ENCODE measurements at places on chromosomes 6 and 20. TPM values are rescaled to one million over a fixed set of nuclear protein-coding genes. Genes with fewer than 3 reads are reported as not detected.

The HDGFL1 gene
- not detected for polyA plus RNA-seq

The PDE10A gene
- polyA plus RNA-seq: 8.9 TPM

The PLCB1 gene
- polyA plus RNA-seq: 16.4 TPM

The AGPAT4 gene
- 10.0 TPM for polyA plus RNA-seq

The HLA-DPB1 gene
- polyA plus RNA-seq: 1.6 TPM

The SLC17A9 gene
- 2.2 TPM for polyA plus RNA-seq

The SEL1L2 gene
- not detected for polyA plus RNA-seq

The BHLHE23 gene
- not detected for polyA plus RNA-seq

The MKKS gene
- polyA plus RNA-seq: 18.9 TPM

The NFATC2 gene
- polyA plus RNA-seq: 0.07 TPM

The PLG gene
- polyA plus RNA-seq: not detected

The EPPIN gene
- polyA plus RNA-seq: not detected

The CYP21A2 gene
- polyA plus RNA-seq: 0.05 TPM

The HLA-DRB1 gene
- polyA plus RNA-seq: not detected

The ULBP1 gene
- 2.6 TPM for polyA plus RNA-seq

The OPRL1 gene
- polyA plus RNA-seq: 0.86 TPM
